NCI-H2081 (cell line): ENCODE measurements at places on chromosomes 1 and 21.

DNA sequence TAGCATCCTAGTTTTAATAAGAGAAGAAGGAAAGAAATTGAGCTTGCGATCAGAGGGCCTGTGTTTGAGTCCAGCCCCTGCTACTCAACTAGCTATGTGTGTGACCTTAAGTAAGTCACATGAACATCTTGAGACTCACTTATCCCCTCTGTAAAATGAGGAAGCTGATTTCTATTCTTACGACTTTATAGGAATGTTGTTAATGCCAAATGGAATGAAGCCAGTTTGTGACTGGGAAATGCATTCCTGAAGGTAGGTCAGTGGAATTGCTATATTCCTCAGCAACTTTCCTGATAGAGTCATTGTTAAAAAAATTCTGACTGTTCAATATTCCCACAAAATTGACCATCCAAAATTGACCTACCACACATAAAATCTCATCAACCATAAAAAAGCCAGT is 14.9 kb downstream of the FASLG start:
- DNase-seq, result no peak

DNA sequence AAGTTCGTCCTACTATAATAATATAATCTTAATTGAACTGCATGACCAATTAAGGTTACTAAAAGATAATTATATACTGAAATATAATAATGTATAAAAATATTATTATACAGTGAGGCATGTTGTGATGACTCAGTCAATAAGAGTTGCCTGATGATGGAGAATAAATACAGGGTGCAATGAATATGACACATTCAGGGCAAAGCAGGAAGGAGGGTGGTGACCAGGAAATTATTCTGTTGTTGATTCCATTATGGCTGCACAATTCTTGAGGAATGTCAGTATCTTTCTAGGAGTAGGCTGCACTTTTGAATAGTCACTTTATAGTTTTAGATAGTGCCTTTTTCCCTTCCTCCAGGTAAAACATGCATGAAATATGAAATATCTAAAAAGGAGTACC is 46.4 kb upstream of the RGS21 start:
- no peak for DNase-seq

GRCh38 chr1:116855773-116856201 is 53.9 kb upstream of the PTGFRN start:
- DNase-seq, result peak; percentile 80

DNA sequence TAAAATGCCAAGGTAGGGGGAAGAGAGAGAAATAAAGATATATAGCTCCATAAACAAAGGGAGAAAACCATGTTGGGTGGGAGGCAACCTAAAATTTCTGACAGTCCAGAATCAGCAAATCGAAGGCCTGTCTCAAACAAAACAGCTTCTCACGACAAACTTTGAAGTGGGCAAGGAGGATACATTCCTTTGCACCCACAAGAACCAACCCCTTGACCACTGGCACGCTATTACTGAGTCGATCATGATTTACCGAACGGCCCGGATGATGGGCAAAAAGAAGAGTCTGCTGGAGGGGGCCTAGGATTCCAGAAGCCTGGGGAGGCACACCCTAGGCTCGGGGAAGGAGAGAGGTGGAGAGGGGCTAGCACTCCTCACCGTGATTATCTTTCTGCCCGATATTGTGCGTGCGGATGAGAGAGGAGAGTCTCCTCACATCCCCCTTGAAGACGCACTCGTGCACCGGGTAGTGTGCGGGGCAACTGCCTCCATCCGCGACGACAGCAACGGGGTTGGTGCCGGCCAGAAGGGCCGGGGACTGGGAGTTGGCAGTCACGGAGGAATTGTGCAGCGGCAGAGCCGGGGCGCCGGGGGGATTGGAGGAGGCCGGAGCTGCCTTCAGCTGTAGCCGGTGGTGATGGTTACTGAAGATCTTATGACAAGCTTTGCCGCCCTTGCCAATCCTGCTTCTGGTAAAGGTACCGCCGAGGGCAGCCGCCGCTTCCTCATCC is 756 bp downstream of the ANKRD13C start:
- peak; percentile 59 for DNase-seq

GRCh38 chr21:15631342-15631741 is 98.4 kb upstream of the USP25 start:
- DNase-seq, result no peak
